ENCODE measurements at places on chromosomes 4 and X. TPM values are rescaled to one million over a fixed set of nuclear protein-coding genes. Genes with fewer than 3 reads are reported as not detected.

- no peak for DNase-seq
Measured at GRCh38 chr4:13928214-13928613, 300.7 kb upstream of the BOD1L1 start.

The MAGIX gene
- total RNA-seq, result 5.1 TPM

DNA sequence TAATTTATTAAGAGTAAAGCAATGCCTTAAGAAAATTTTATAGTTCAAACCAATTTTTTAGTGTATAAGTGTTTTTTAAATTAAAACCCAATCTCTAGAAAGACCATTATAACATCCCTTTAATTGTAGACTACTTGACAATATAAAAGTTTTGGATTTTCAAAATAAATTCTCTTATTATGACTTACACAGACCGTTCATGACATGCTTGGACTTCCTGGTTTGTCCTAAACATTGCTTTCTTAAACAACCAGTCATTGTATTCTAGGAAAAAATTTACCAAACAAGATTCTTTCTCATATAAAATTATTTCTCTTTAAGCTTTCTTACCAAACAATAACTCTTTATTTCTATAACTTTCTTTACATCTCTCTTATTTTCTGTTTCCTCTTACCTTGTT, 49.0 kb upstream of the CXorf51A start:
- no peak for DNase-seq

The MAP7D2 gene
- total RNA-seq, result 2.0 TPM

DNA sequence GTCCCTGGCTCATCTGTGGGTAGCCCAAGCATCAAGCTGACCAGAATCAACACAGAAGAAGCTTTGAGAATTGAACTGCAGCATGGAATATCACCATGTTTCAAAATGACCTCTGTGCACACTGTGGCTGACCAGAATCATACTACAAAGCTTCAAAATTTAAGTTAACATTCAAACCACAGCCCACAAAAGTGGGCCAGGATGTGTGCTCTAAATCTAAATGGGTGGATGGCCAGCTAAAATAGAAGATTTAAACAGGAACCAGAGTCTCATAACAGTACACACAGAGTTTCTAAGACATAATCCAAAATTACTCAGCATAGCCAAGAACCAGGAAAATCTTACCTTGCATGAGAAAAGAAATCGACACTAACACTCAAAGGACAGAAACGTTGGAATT, 46.1 kb downstream of the KLF3 start:
- no peak for DNase-seq

DNA sequence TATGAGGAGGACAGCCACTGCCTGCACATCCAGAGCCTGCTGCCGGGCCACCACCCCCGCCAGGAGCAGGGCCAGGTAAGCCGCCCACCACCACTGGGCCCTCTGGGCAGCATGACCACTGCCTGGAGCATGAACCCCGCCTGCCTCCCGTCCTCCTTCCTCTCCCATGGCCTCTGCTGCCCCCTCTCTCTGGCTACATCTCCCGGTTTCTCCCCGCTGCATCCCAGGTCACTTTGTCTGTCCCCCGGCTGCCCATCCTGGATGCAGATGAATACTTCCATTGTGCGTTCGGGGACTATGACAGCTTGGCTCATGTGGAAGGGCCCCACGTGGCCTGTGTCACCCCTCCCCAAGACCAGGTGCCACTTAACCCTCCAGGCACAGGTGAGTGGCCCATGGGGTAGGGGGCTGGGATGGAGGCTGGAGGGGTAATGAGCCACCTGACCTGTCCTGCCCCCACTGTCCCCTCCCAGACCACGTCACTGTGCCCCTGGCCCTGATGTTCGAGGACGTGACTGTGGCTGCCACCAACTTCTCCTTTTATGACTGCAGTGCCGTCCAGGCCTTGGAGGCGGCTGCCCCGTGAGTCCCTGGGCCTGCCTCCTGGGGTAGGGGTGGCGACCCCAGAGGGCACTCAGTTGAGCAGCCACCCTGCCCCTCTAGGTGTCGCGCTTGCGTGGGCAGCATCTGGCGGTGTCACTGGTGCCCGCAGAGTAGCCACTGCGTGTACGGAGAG, 6.0 kb downstream of the PLXNB3 start:
- no peak for DNase-seq

GRCh38 chr4:153152501-153153338, 51.5 kb upstream of the TRIM2 start:
- DNase-seq, result no peak

DNA sequence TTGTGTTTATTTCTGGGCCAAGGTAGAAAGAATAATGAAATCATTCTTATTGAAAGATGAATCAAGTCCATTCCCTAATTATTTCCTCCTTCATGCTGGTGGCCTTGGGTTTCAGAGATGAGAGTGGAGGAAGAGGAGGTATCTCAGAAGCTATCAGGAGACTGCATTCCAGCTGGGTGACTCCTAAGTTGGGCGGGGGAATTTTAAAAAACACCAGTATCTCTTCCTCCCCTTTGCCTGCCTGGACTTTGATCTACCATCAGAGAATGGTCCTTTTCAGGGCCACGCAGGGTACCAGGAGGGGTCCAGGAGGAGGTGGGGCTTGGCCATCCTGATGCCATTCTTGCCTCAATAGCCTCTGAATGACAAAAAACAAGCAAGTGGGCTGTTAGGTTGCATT, 104.4 kb downstream of the ASMT start:
- no peak for DNase-seq

The CPZ gene
- total RNA-seq, result 0.67 TPM

DNA sequence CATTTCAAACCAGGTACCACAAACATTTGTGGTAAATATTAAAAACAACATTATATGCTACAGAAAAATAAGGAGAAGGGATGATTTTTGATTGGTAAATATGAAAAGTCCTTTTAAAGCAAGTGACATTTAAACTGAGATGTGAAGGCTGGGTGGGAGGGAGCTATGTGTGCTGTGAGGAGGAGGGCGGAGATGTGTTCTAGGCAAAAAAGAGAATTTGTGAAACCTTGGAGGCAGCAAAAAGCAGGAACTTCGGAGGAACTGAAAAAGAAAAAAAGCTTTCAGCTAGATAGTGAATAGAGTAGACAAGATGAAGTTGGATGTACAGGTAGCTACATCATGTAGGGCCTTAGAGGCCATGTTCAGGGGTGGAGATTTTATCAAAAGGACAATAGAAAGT, 10.1 kb upstream of the ARAP2 start:
- DNase-seq, result no peak

The FAM114A1 gene
- 39.6 TPM for total RNA-seq

The TMEM271 gene
- total RNA-seq, result not detected

GRCh38 chrX:63765712-63766111, 19.3 kb downstream of the ARHGEF9 start:
- DNase-seq, result no peak

DNA sequence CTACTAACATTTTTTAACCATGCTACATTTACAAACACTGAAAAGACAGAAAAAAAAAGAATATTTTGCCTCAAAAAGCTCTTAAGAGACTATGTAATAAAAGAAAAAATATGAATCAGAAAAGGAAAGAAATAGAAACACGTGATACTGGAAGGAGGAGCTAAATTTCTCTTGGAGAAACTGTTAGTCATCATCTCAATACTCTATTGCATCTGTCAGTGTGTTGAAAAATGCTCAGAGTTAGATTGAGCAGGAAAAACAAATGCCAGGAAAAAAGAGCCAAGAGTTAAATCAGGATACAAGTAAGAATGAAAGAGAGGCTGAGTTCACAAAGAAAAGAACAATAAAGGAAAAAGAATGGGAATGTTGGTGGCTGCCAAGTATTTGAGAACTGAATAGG, 2.6 kb downstream of the RAB28 start:
- no peak for DNase-seq

GRCh38 chr4:181166742-181167399, 1076.3 kb upstream of the TENM3 start:
- no peak for DNase-seq

DNA sequence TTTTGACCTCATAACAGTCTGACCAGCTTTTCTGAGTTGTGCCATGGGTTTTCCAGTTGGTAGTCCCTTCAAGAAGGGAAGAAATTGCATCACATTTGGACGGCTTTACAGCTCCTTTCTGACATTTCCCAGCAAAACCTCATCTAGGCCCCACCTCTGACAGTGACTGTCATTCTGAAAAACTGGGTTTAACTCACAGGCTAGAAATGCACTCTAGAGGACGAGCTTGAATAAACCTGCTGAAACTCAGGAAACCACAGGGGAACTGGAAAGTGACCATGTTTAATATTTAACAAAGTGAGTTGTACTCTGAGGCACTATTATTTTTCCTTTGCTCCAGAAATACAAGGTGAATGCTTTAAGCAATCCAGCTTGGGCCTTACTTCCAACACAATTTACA, 434.3 kb upstream of the RASGEF1B start:
- DNase-seq, result peak; percentile 89

The SPANXN3 gene
- total RNA-seq, result not detected

The LINC00632 gene
- total RNA-seq, result 1.4 TPM

DNA sequence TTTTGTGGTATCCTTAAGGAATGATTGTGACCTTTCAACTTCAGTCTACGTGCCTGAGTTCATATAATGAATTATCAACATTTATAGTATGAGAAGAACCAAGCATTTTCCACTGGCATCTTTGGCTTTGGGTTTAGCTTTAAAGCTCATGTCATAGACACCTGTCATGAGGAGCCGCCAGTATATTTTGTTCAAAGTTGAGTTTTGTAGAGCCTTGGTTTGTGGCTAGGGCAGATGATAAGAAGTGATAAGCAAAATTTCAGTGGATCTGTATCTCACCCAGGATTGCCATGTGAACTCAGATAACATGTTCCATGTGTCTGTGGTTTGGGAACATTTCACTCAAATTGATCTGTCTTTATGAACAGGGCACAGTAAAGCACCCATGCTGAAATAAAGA, 873.2 kb downstream of the STPG2 start:
- no peak for DNase-seq

The CFAP47 gene
- total RNA-seq, result 0.21 TPM

DNA sequence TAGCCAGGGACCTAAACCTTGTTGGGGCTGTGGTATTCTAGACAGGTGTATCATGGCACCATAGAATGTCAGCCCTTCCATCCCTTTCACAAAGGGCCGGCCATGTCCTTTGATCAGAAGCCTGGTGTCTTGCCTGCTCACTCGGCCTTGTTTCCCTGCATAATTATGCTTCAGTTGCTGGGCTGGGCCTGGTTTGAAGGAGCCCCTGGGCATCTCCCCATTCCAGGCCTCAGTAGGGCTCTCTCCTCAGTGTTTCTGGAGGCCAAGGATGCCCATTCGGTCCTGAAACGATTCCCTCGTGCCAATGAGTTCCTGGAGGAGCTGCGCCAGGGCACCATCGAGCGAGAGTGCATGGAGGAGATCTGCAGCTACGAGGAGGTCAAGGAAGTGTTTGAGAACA, 4.5 kb downstream of the PRRG3 start:
- no peak for DNase-seq

- peak; percentile 67 for DNase-seq
Measured at GRCh38 chr4:138833974-138834373, 181.6 kb upstream of the NOCT start.

The DAPP1 gene
- 29.0 TPM for total RNA-seq

GRCh38 chr4:29805916-29806480, 914.2 kb upstream of the PCDH7 start:
- no peak for DNase-seq

DNA sequence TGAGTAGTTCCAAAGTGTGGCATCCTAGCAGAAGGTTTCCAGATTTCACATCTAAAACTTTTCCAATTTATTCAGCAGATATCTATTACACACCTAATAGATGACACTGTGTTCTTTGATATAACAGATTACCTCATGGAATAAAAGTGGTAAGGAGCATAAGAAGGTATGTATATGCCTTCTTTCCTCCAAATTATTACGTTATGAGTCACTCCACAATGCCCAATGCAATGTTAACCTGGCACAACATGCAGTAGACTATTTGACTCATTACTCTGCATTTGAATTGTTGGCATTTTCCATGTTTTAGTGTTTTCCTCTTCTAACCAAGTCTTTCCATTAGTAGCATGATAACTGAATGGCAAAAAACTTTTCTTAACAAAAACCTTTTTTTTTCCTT, 383.6 kb downstream of the ADGRL3 start:
- peak; percentile 61 for DNase-seq

DNA sequence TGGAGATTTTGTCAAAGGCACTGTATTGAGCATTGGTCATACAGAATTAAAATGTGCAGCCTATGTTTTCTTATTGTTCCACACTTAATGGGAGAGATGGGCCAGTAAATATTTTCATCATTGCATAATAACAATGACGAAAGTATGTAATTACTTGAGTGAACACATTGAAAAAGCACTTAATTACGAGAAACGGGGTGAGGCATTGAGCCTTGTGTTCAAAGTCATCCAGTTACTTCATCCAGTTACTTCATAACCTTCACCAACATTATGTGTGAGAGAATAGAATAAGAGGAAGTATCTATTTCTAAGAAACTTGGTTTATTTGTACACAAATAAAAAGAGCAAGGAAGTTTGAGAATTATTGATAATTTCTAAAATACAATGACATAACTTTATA, 1427.0 kb downstream of the ADGRL3 start:
- no peak for DNase-seq

The AKAP4 gene
- total RNA-seq, result not detected

The SNX25 gene
- 15.5 TPM for total RNA-seq

- DNase-seq, result no peak
Measured at GRCh38 chrX:1162119-1162916, 50.1 kb downstream of the CRLF2 start.

GRCh38 chr4:26397086-26397485, 76.3 kb downstream of the RBPJ start:
- no peak for DNase-seq
